ENCODE measurements at places on chromosomes 13 and 19. TPM values are rescaled to one million over a fixed set of nuclear protein-coding genes. Genes with fewer than 3 reads are reported as not detected.

MBD3L2 gene
- not detected for total RNA-seq

N4BP2L1 gene
- 0.20 TPM for total RNA-seq

ZNF682 gene
- 1.1 TPM for total RNA-seq

PLIN5 gene
- not detected for total RNA-seq

ETHE1 gene
- 76.7 TPM for total RNA-seq

PRSS57 gene
- not detected for total RNA-seq

SPTBN4 gene
- 3.0 TPM for total RNA-seq

ZNF418 gene
- not detected for total RNA-seq

KLK10 gene
- total RNA-seq: 1.5 TPM

DPP9 gene
- 17.0 TPM for total RNA-seq

CEACAM8 gene
- not detected for total RNA-seq

FLT3LG gene
- 5.0 TPM for total RNA-seq

OR4F17 gene
- total RNA-seq: not detected

FCHO1 gene
- total RNA-seq: 0.82 TPM

ZNF844 gene
- 8.0 TPM for total RNA-seq

MAP4K1 gene
- total RNA-seq: 0.30 TPM

CD177 gene
- 2.7 TPM for total RNA-seq

BRSK1 gene
- 0.89 TPM for total RNA-seq

HS6ST3 gene
- 0.02 TPM for total RNA-seq

PPM1N gene
- total RNA-seq: not detected

CBY2 gene
- not detected for total RNA-seq

TUBA3C gene
- not detected for total RNA-seq

LRRC25 gene
- not detected for total RNA-seq

MRPL4 gene
- 218 TPM for total RNA-seq

ZNF793 gene
- not detected for total RNA-seq

ITGBL1 gene
- 11.6 TPM for total RNA-seq

ZNF497 gene
- 3.2 TPM for total RNA-seq

CPB2 gene
- not detected for total RNA-seq

ZNF136 gene
- 5.1 TPM for total RNA-seq

STRN4 gene
- 81.7 TPM for total RNA-seq

LILRB1 gene
- not detected for total RNA-seq

PRKCSH gene
- total RNA-seq: 256 TPM

INSR gene
- 3.9 TPM for total RNA-seq

RFPL4A gene
- total RNA-seq: not detected

LRFN3 gene
- 2.9 TPM for total RNA-seq

WIZ gene
- 18.0 TPM for total RNA-seq

NXNL1 gene
- not detected for total RNA-seq

SLITRK1 gene
- total RNA-seq: 0.05 TPM

ZNF761 gene
- total RNA-seq: 9.7 TPM

KLHL1 gene
- total RNA-seq: not detected

ZIC5 gene
- 1.8 TPM for total RNA-seq

INAFM1 gene
- total RNA-seq: not detected

OR7D2 gene
- not detected for total RNA-seq

ASPDH gene
- total RNA-seq: not detected

WDR83 gene
- 18.8 TPM for total RNA-seq

ZDHHC20 gene
- total RNA-seq: 146 TPM

ZNF541 gene
- 0.69 TPM for total RNA-seq

MCEMP1 gene
- total RNA-seq: not detected

APOC1 gene
- not detected for total RNA-seq

ADGRE1 gene
- 17.3 TPM for total RNA-seq

NLRP11 gene
- total RNA-seq: not detected

PCDH17 gene
- not detected for total RNA-seq

All from MG63 (cell line).